ENCODE measurements at places on chromosomes 4 and X.

DNA sequence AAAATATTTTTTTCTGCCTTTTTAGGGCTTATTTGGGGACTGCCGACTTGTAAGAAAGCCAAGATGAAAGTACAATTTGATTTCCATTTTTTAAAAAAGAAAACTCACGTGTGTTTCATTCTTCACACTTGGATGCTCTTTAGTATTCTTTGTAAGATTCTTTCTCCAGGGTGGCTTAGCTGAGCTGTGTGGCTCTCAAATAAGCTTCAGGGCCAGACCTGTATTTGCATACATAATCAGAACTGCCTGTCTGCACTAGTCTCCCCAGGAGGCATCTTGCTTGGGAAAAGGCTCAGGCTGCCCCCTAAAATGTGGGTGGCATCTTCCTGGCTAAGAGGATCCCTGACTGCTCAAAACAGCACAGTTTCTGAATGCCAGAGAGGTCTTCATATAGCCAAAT lies 498.4 kb downstream of the MID1IP1 start:
- no peak for DNase-seq

DNA sequence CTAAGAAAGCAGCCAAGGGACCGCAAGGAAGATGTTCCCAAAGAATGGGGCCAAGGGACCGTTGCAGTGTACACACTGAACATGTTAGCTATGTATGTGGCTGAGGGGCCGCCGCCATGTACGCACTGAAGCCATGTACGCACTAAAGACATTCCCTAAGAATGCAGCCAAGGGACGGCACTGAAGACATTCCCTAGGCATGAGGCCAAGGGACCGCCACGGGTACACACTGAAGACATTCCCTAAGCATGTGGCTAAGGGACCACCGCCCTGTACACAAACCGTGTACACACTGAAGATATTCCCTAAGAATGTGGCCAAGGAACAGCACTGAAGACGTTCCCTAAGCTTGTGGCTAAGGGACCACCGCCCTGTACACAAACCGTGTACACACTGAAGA lies 54.0 kb downstream of the DHRSX start:
- no peak for DNase-seq

- DNase-seq = no peak
Observed at GRCh38 chr4:37748485-37748884, 62.3 kb upstream of the RELL1 start.

DNA sequence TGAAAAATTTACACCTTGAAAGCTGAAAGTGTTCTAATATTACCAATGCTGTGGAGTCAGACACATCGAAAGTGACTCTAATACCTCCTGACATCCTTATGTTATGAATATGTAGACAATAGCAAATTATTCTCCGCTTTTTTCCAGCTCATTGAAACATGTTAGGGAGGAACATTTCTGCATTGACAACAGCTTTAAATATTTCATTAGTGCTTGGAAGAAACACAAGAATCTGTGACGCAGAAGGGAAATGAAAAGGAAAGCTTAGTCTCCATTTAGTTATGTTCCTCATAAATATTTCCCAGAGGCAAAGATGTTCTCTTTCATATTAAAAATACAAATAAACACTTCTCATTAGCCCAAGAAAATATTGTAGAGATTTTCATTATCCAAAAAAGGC lies 55.8 kb upstream of the CD99 start:
- no peak for DNase-seq

DNA sequence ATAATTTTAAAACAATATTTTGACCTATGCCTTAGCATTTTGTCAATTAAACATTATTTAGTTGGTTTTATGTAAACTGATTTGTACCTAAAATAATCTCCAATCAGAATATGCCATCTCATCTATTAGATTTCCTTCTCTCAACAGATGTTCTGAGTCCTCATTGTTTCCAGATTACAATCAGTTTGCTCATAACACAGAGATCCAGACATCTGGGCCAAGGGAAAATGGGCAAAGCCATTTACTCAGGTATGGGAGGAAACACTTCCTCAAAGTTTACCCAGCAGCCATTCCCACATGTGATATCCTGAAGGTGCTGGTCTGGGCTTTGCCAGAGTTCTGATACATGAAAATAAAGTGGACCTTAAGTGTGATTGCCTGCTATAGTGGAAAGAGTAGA lies 217.9 kb upstream of the GPC4 start:
- DNase-seq = no peak

GRCh38 chrX:123138473-123138872 lies 45.6 kb upstream of the GRIA3 start:
- DNase-seq = no peak

GRCh38 chr4:38704622-38705154 lies 40.7 kb downstream of the KLF3 start:
- no peak for DNase-seq
